ENCODE measurements at places on chromosomes 12 and 14. TPM values are rescaled to one million over a fixed set of nuclear protein-coding genes. Genes with fewer than 3 reads are reported as not detected.

The HSPB8 gene
- not detected for total RNA-seq

The ACOT4 gene
- total RNA-seq, result 3.3 TPM

The HOXC6 gene
- total RNA-seq, result not detected

The CPM gene
- 14.7 TPM for total RNA-seq

The TMEM30B gene
- total RNA-seq, result 1.7 TPM

The ALX1 gene
- not detected for total RNA-seq

The LIMA1 gene
- 117 TPM for total RNA-seq

The DIO3 gene
- total RNA-seq, result not detected

Measured in activated CD4-positive, alpha-beta memory T cell treated with anti-CD3 and anti-CD28 coated beads for 36 hours (primary cell).